Stimulated activated CD8-positive, alpha-beta memory T cell treated with anti-CD3 and anti-CD28 coated beads, Interleukin-4, amount 100 ng/mL, for 4 hours (primary cell): ENCODE measurements at places on chromosomes 6 and 20.

DNA sequence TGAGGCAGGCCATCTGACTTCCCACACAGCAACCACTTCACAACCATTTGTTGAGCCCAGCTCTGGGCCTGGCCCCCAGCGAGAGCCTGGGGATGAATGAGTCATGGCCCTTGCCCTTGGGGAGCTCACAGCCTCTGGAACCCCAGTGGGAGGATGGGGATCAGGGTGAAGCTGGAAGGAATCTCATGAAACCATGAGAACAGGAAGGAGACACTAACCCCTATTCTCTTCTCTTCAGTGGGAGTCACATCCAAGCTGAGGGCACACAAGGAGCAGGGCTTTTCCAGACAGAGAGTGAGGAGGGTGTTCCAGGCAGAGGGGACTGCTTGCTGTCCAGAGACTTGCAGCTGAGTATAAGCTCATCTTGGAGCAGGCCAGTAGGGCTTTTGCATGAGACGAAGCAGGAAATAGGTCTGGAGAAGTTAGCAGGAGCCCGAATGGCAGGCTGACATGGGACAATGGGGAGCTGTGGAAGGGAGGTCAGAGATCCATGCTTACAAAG lies 7.5 kb downstream of the FOXS1 start:
- no peak for DNase-seq

- DNase-seq = no peak
Observed at GRCh38 chr20:22542427-22542826, 41.9 kb downstream of the FOXA2 start.

GRCh38 chr20:36167902-36168503 lies 13.5 kb downstream of the EPB41L1 start:
- DNase-seq = no peak

DNA sequence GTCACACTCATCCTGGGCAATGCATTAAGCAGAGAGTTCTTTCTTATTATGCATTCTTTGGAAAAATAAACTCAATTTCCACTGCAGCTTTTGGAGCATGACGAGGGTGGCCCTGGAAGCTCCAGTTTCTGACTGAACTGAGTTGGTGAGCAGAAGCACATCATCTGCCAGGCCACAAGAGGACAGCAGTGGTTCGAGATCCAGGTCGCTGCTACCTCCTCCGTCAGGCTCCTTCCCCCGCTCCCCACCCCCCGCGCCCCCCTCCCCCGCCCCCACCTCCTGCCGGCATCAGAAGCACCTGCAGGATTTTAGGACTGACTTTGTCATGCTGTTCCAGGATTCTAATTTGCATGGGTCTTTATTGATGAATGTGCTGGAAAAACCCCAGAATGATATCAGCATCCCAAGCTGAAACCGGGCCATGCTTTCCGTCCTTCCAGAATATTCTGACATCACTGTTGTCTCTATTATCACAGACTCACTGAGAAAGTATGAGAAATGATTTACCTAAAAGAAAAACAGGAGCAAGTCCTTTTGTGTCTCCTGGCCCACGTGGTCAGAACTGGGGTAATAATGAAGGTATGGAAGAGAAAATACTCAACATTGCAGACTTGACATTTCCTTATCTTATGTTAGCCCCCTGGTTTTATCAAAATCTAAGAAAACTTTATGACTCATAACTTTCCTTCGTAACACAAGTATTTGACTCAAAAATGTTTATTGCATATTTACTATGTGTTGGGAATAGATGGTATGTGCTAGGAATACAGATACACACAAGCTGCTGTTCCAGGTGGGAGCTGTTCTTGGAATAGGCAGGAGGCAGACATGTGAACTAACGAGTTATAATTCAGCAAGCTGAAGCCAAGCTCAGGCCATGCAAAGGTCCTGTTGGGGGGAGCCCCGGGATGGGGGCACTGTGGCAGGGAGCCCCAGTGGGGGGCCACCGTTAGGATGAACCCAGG lies 220.2 kb upstream of the EXOC2 start:
- DNase-seq = no peak

GRCh38 chr20:36855241-36855657 lies 20.7 kb upstream of the TLDC2 start:
- DNase-seq = no peak

DNA sequence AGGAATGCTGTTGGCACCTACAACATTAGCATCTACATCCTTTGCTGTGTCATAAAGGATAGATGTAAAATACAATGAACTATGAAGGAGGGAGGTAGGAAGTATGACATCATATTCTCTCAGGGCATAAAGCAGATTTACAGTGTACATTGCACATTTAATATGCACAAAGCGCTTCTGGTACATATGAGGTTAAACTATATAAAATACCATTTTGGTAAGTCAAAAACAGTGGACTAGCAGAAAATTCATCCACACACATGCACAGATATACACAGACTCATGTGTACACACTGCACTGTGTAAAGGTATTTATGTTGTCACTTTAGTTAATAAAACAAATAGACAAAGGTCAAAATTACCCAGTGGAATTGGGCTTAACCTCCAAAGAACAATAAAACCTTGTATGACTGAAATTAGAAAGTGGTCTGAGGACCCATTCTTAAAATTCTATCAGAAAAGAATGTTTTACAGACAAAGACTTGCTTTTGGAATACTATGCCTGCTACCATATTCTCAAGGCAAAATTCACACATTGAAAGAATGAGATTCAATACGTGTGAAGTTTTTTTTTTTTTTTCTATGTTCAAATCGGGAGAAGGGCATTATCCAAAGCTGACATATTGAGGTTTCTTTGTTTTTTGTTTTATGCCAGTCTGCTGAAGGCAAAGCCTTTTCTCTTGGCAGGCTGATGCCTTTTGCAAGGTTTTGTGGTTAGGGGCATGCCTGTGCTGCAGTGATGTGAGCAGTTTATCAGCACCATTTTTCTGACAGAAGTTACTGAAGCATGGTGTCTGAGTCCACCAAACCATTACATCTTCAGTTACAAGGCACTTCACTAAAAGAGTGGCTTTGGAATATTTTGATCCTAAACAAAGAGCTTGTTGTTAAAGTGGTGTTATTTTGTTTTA lies 199.0 kb downstream of the PLCB1 start:
- no peak for DNase-seq

GRCh38 chr6:166553563-166554271 lies 32.8 kb downstream of the RAMACL start:
- DNase-seq = no peak

DNA sequence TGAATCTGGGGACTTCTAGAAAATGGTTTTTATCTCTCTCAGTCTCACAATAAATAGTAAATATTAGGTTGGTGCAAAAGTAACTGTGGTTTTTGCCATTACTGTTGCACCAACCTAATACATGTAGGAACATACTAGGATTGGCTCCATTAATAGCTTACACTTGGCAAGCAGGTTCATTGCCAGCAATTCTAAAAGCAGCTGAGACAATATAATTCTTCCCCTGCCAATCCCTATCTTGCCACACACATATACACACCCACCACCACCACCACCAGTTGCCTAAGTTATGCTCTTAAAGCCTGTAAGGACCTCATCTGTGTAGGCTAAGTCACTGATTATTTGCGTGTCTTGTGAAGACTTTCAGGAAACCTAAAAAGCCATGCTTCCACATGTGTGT lies 145.1 kb downstream of the KIF16B start:
- no peak for DNase-seq
